Naive thymus-derived CD4-positive, alpha-beta T cell (primary cell): ENCODE measurements at places on chromosomes 2 and 18.

GRCh38 chr18:56902653-56903052 is 244.2 kb upstream of the BOD1L2 start:
- DNase-seq, result no peak

DNA sequence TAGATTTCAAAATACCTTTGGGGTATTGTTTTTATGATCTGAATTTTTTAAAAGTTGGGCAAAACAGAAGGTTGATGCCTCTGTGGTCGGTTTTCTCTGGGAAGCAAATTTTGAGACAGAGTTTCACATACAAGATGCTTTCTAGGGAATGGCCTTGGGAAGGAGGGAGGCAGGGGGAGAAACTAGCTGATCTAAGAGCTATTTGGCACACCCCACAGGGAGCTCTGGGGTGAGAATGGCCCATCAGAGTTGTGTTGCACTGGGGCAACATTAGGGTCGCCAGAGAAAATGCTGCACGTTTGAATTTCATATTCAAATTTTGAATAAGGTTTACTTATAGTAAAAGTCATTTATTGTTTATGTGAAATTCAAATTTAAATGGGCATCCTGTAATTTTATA is 11.9 kb upstream of the ADAM23 start:
- DNase-seq, result no peak

GRCh38 chr2:71634567-71634966 is 181.2 kb downstream of the DYSF start:
- no peak for DNase-seq

- no peak for DNase-seq
These were observed 886.5 kb downstream of the CNTNAP5 start for GRCh38 chr2:124911560-124911959.

DNA sequence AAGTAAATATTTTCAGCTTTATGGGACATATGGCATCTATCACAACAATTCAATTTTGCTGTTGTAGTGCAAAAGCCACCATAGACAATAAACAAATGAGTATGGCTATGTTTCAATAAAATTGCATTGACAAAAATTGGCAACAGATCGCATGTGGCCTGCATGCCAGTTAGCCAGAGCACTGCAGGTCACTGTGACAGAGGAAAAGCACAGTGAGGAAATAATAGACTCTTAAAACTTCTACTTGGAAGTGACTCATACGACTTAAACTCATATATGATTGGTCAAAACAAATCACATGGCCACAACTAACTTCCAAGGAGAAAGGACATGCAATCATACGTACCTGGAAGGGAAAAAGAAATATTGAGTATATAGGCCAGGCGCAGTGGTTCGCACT is 44.4 kb downstream of the EXOC6B start:
- DNase-seq, result no peak

- DNase-seq, result no peak
These were observed 33.2 kb downstream of the KCNS3 start for GRCh38 chr2:17911491-17912260.

GRCh38 chr2:118970396-118971135 is 28.6 kb downstream of the MARCO start:
- no peak for DNase-seq

- no peak for DNase-seq
These were observed 106.2 kb downstream of the INHBB start for GRCh38 chr2:120452131-120452530.
